Upper lobe of right lung (tissue), 1 donor: ENCODE measurements at places on chromosomes 6 and 20.

DNA sequence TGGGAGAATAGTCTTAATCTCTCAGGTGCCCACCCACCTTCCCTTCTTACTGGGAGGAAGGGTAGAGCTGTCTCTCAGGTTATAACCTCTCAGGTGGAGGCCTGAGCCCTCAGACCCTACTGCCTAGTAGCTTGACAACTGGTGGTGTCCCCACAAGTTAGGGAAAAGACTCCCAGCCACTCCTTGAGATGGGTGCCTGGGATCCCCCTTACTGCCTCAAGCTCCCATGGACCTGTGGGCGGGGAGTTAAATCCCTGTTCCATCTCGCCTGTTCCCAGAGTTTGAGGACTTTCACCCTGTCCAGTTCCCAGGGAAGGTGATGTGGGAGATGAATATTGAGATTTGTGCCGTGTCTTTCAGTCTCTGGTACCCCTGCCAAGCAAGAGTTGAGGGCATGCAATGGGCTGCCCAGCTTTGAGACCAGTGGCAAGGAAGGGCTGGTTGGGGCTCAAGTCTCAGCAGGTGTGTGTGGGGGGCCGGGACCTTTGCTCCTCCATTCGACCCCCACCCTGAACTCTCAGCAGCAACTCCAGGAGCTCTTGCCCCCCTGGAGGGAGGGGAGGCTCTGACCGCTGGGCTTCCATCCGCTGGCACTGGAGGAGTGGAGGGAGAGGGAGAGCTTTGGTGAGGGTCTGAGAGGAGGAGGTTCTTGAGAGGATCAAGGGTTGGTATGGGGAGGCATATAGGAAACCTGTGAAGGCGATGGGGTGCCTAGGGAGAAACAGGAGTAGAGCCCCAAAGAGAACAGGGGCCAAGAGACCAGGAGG, 1.1 kb upstream of the PBX2 start:
- DNase-seq, result no peak

DNA sequence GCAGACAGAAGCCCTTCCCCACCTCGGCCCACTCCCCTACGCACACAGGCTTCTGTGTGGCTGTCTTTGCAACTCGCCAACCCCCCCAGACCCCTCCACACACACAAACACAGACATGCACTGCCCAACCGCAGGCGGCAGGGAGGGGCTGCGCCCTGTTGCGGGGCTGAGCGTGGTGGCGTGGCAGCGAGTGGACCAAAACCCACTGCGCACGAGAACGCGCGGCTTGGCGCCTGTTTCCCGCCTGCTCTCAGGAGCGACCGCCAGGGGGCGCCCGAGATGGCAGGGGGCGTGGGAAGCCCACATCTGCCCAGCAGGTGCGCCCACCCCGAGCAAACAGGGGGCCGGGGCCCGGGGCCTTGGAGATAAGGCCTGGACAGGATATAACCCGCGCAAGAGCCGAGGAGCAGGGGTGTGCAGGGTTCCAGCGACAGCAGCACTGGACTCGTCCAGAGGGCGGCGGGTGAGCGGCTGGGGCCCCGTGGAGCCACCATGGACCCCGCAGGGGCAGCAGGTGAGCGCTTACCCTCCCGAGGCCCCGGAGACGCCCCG, at the start of gene RBPJL:
Gene RBPJL, plus strand, starts transcription at position 410 of the 552 bp plus-strand sequence. Its CDS starts 83 bp downstream, at position 493.
- DNase-seq, result no peak

- DNase-seq, result no peak
Observed at GRCh38 chr6:128443553-128443952, 76.8 kb downstream of the PTPRK start.

DNA sequence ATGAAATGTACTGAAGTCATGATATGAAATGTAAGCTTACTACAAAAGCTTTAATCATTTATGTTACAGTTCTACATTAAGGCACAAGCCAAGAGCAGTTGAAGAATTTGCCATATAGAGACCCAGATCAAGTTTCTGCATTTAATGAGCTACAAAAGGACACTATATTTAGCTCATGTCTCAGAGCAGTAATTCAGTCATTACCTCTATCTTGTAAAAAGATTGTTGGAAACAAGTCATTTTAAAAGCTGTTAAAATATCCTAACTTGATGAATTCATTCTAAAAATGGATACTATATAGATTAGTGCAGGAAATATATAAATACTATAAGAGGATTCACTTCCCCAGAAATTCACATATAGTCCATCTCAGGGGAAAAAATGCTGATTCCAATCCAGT, 45.2 kb upstream of the RIPPLY2 start:
- DNase-seq, result no peak

DNA sequence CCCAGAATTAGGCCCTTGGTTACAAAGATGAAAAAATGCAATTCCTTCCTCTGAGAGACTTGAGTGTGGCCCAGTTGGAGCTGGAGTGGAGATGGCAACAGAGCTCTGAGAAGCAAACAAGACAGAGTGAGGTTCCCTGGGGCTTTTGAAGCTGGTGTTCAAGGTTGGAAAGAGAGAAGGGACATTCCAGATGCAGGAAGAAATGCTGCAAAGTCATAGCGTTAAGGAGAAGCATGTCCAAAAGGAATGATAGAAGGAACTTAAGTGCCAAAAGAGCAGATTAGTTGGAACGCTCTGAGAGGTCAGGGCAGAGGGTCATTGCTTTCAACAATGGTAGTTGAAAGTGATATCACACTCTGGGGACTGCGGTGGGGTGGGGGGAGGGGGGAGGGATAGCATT, 251.8 kb downstream of the TBC1D7 start:
- no peak for DNase-seq

DNA sequence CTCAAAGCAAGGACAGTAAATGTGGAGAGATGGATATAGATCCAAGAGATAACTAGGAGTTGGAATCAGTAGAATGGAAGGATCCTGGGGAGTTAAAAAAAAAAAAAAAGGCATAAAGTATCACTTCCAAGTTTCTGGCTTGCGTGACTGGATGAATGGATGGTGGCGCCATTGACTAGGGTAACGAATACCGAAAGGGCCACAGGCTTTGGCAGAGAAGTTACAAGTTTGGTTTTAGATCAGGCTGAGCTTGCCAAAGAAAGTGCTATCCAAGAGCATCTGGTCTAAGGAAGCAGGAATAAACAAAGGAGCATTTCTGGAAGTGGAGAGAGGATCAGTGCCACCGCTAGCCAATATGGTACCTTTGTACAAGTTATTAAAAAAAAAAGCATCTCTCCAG, 17.5 kb downstream of the L3MBTL1 start:
- DNase-seq, result no peak

GRCh38 chr20:40583205-40583604, 105.8 kb downstream of the MAFB start:
- DNase-seq, result no peak

- no peak for DNase-seq
Observed at GRCh38 chr6:160919723-160920440, 71.7 kb upstream of the MAP3K4 start.

- DNase-seq, result peak; percentile 63
Observed at GRCh38 chr6:146770965-146771735, 172.4 kb downstream of the ADGB start.

DNA sequence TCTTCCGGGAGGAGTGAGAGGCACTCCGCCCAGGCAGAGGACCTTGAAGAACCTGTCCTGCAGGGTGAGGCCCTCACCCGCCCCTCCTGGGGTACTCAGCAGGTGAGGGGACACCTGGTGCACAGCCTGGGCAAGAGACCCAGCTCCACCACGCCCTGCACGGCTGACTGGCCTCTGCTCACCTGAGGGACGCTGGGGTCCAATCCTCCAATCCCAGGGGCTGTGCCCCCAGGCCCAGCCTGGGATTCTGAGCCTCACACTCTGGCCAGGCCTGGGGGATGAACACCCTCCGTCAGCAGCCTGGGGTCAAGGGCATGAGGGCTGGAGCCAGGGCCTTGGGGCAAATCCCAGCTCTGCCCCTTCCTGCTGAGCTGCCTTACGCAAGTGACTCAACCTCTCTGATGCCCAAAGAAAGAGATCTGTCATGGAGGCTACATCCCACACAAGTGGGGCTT, 149.9 kb upstream of the PTPN1 start:
- DNase-seq, result peak; percentile 82

DNA sequence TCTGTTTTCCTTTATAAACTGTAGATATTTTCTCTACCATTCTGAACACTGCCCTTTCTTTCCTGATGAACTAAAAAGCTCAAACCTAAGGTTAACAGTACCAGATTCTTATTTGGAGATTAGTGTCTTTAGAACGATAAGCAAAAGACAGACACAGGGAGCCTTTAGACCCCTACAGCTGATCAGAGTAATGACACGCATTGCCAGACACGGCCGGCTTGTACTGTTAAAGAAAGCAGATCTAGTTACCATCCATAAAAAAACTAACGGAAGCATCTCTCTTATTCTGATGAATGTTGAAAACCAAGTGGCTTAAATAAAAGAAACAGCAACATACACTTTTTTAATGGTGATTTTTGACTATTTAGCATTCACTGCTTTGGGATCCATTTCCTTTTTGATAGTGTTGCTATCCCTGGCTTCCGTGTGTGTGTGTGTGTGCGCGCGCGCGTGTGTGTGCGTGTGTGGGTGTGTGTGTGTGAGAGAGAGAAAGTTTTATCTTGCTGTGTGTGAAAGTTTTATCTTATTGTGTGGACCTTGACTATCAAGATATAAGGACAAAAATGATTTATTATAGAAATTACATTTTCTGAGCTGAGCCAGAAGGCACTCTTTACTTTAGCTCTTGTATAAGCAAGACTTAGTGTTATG, 95.6 kb upstream of the SLC35B3 start:
- DNase-seq, result no peak
